ENCODE measurements at places on chromosomes 12 and 14. TPM values are rescaled to one million over a fixed set of nuclear protein-coding genes. Genes with fewer than 3 reads are reported as not detected.

RIMBP2 gene
- total RNA-seq: 0.29 TPM

RNASE1 gene
- total RNA-seq: 107 TPM

GRCh38 chr12:5756338-5756842, 188.7 kb downstream of the ANO2 start:
- no peak for DNase-seq

GRCh38 chr14:21917699-21918436, 244.2 kb upstream of the OR4E1 start:
- peak; percentile 25 for DNase-seq

- DNase-seq: no peak
Measured at GRCh38 chr14:54362759-54363437, 33.9 kb upstream of the CDKN3 start.

DNA sequence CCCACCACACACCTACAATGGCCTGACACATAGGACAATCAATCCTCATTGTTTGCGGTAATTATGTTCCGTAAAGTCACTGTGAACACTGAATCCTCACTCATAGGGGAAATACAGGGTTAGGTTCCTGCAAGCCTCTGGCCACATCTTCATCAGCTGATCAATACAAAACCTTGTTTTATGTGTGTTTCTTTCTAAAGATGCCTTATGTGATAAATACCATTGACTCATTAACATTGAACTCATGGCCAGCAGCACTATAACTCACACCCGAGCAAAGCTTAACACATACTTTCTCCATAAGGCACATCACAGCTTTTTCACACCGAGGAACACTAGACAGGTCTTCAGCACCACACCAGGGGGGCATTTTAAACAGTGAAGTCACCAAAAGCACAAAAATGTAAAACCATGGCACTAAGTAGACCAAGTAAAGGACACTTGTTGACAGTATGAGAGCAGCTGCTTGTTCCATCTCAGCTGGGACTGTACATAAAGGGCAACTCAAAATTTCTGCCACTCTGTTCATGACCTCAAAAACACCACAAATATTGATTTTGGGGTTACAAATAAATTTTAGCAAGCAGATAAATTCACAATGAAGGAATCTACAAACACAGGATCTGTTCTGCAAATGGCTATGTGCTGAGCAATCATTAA, 60.5 kb downstream of the ESR2 start:
- no peak for DNase-seq

DNA sequence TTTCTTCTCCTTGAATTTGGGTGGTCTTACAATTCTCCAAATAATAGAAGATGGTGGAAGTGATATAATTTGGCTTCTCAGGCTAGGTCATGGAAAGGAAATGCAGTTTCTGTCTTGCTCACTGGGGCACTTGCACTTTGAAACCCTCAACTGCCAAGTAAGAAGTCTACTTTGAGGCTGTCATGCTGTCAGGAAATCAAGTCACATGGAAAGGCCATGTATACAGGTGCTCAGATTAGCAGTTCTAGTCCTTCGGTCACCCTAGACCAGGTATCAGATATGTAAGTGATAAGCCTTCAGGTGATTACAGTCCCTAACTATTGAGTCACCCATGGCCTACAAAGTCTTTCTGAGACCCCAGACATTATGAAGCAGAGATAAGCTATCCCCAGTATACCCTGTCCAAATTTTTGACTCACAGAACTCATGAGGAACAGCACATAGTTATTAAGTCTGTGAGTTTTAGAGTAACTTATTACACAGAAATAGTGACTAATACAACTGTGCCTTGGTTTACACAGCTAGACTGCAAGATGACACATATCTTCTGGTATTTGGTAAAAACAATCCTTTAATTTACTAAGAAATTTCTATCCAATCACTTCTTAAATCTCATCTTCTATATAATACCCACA, 26.3 kb upstream of the BBS10 start:
- no peak for DNase-seq

DNA sequence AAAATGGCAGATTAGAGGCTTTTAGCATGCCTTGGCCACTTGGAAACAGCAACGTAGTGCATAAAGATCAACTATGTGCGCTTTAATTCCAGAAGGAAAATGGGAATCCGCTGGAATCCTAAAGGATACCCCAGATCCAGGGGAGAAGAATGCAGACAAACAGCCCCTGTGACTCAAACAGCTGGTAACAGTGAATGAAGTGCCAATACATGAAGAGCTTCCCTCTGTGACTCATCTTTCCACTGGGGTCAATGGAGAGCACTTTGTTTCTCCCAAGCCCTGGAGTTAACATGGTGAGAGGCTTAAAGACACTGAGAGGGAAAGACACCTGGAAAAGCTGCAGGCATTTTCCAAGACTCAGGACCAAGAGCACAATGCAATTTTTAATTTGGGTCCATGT, 263.1 kb downstream of the CEP128 start:
- DNase-seq: no peak

TBC1D30 gene
- 3.2 TPM for total RNA-seq

- no peak for DNase-seq
Measured at GRCh38 chr14:102573591-102574046, 18.8 kb upstream of the RCOR1 start.

IL31 gene
- not detected for total RNA-seq

OR4K15 gene
- not detected for total RNA-seq

DNA sequence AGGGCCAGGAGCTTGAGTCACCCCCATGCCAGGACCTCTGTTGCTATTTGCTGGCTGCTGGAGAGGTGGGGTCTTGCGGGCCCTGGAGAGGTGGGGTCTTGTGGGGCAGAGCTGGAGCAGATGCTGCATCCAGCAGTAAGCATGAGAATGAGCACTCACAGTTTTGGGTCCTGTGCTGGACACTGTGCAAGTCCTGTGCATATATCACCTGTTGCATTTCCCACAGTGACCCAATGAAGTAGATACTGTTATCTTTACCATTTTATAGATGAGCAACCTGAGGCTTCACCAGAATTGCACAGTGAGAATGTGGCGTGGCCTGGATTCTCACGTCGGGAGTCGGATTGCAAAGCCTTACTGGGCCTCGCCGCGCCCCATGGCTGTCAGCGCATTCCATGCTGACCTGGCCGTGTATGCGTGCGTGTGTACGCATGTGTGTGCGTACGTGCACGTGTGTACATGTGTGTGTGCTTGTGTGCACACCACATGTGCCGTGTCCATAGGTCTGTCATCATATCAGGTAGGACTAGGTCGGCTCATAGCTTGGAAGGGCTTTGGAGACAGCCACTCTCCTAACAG, 12.0 kb downstream of the COA8 start:
- no peak for DNase-seq

DNA sequence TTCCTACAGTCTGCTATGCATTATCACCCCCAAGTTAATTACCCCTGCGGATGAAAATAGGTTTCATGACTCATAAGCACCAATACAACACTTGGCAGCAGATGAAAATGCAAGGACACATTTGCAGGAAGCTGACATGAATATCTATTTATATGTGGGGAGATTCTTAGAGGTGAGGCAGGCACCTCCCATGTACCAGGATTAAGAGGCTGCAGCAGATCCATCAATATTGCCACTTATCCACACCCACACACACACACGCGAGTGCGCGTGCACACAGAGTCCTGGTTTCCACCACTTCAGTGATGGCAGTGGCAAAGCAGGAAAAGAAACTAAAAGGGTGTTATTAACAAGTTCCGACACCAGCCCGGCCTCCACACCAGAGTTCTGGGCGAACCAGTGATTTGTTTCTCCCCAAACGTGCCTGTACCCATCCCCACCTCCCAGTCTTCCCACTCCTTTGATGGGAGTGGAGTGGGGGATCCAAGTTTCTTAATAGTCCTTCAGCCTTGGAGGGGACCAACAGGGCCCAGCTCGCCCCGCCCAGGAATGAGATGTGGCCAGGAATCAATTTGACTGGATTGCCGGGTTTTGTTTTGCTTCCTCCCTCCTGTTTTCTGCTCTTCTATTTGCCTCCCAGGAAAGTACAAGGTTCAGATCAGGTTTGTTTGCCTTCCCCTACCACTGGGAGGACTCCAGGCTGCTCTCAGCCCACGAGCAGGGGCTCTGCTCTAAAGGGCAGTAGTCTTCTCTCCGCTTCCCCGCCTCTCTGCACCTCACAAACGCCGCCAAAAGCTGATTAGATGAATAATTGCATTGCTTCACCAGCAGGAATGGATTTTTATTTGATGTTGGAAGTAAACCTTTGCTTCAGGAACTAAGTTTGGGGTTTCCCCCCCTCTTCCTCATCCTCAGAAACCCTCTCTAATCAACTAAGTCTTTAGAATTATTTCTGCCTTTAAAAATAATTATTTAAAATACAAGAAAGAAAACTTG, 5.2 kb downstream of the IRF2BPL start:
- DNase-seq: peak; percentile 82

DNA sequence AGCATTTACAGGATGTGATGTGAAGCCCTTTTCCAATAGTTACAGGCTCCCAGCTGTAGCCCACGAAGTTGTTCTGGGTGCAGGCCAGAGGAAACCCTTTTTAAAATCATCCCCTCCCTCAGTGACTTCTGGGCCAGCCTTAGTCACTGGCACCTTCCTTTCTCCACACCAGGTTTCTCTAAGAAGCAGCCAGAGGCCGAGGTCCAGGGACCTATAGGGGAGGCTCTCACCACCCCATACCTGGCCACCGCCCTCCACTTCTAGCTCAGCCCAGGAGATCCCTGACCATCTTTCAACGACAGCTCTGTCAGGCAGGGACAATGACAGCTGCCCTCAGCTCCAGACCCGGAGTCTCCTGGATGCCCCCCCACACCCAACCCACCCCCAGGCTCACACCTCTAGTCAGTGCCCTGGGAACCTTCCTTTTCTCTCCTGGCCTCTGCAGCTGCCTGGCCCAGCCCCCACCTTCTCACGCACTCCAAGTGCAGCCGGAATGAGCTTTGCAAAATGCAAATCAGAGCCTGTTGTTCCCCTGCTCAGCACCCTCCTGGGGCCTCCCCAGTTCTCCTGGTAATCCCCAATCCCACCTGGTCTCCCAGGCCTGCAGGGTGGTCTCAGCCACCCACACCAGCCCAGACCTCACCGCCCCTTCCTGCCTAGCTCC, 46.7 kb downstream of the TESC start:
- DNase-seq: no peak

DNA sequence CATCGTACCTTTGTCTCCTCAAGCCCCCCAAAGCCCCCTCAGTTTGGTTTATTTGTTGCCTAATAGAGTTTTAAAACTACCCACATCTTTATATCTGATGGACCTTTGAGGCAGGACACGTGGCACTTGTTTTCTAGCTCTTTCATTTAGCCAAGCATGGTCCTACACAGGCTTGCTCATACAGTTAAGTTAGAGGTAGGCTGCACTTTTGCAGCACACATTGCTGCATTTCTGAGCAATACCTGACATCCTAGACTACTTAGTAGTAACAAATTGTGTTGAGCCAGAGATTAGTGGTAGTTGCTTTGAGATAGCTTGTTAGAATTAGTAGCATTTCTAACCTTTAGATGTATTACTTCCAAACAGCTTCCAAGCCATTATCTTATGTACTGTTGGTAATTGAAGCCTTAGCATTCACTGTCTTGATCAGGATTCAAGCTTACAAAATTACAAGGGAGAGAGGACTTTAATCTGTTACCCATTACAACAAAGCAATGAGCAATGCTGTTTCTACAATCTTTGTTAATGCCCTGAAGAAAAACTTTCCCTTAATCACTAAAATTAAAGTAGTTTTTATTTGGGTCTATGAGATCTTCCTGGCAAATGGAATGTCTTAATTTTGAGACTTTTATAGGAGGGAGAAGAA, 96.6 kb downstream of the WNK1 start:
- DNase-seq: no peak
